NCI-H2171 (cell line): ENCODE measurements at places on chromosomes 11 and 22.

- DNase-seq = no peak
Observed at GRCh38 chr11:36048496-36049247, 104.8 kb downstream of the LDLRAD3 start.

DNA sequence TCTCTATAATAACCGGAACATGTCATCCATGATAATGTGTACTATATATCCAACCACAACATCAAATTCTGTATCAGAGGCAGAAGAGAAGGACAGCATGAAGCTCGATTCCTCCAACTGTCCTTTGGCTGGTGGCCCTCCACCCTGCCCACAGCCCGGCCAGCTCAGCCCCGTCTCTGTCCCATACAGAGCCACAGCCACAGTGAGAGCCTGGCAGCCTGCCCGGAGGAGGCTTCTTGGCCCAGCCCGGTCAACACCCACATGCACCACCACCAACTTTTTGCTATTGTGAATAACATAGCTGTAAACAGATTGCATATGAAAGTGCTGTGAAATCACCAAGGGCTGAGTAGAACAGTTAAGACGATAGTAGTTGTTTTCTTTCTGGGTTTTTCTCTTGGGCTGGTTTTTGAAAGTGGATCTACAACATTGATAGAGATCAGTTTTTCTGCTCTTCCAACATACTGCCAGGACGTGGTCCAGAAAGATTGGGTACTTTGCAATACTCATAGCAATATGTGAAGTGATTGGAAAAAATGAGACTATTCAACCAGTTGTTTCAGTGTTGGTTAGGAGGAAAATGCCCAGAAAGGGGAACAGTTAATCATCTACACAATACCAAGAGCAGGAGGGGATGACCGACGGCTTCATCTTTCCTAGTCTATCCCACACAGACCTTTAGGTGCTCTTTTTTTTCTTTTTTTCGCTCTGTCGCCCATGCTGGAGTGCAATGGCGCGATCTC lies 6.9 kb upstream of the TUBA8 start:
- DNase-seq = no peak

DNA sequence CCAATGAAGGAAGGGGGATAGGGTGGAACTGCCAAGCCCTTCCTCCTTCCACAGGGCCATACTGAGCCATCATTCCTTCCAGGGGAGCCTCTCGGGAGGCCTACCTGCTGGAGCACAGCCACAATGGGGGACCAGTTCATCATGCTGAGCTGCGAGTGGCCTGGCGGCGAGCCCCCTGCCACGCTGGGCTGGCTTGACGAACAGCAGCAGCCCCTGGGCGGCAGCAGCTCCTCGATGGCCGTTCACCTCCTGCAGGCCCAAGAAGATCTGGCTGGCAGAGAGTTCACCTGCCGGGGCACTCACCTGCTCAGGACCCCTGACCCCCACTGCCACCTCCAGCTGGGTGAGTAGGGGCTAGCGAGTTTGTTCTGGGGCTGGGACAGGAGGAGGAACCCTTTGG lies 5.9 kb downstream of the VSIG10L2 start:
- DNase-seq = no peak

DNA sequence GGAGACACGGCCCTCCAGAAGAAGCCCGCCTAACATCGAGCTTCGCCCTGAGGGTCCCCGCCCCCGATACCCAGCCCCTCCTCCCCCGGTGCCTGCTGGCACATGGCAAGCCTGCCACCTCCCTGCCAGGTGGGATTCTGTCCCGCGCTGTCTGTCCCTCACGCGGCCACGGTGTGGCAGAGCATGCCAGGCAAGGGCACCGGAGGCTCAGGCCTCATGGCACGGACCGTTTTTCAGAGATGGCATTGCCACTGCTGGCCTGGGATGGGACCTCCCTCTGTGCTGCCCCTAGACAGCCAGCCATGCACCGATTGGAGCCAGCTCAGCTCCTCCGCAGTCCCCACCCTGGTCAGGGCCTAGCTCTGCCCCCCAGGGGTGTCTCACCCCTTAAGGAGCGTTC lies 19.4 kb downstream of the MRPL23 start:
- no peak for DNase-seq

- DNase-seq = no peak
Observed at GRCh38 chr11:61538636-61538961, 30.1 kb downstream of the LRRC10B start.

GRCh38 chr22:45475851-45476514 lies 26.7 kb upstream of the FBLN1 start:
- peak; percentile 71 for DNase-seq

GRCh38 chr11:17020831-17021230 lies 6.6 kb upstream of the PLEKHA7 start:
- DNase-seq = no peak

GRCh38 chr11:10480760-10481159 lies 25.7 kb downstream of the AMPD3 start:
- no peak for DNase-seq

GRCh38 chr11:81237139-81237538 lies 1496.5 kb downstream of the FAM181B start:
- DNase-seq = no peak

DNA sequence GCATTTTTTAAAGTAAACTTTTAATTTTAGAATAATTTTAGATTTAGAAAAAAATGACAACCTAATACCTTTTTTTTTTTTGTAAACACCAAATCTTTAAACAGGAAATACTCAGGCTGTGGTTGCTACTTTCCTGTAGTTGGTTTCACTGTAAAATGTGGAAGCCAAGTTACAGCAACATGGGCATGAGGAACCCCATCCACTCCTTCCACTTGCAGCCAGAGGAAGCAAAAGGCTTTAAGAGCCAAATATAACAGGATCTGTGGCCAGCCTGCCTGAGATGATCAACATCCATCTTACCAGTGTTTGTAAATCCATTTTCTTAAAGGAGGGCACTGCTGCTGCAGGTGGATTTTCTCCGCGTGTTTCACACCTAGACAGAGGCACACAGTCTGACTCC lies 66.2 kb downstream of the TNRC6B start:
- no peak for DNase-seq

GRCh38 chr22:32661737-32662586 lies 139.5 kb upstream of the TIMP3 start:
- DNase-seq = no peak

DNA sequence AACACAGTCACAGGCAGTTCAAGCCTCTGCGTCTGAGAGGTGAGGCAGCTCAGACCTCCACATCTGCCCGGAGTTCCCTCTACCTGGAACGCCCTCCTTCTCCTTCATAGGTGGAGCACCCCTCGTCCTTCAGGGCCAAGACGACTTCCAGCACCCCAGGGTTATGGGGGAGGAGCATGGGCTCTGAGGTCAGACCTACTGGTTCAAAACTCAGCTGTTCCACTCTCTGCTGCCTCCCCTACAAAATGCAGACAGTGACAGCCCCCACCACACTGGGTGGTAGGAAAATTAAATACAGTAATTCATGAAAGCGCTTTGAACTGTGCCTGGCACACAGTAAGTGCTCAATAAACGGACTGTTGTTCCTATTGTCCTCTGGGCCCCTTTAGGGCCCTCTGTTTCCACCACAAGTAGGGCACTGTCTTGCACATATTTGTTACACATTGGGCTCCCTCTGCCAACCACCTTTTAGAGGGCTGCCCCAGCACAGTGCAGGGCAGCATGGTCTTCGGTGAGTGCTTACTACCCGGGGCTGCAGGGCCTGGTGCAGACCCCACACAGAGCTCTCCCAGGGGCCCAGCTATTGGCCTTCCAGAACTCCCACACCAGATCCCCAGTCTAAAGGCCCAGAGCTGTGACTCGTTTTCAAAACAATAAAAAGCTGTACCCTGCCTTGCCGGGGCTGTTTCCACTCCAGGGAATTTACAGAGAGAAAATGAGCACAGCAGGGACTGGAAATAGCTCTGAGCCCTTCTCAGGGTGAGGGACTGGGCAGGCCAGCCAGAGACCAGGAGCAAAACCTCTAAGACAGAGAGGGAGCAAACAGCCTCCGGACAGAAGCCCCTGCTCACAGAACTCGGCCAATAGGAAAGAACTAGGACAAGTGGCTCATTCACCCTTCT lies 2.5 kb downstream of the TMEM184B start:
- DNase-seq = no peak
